ENCODE measurements at places on chromosomes 5 and 9.

DNA sequence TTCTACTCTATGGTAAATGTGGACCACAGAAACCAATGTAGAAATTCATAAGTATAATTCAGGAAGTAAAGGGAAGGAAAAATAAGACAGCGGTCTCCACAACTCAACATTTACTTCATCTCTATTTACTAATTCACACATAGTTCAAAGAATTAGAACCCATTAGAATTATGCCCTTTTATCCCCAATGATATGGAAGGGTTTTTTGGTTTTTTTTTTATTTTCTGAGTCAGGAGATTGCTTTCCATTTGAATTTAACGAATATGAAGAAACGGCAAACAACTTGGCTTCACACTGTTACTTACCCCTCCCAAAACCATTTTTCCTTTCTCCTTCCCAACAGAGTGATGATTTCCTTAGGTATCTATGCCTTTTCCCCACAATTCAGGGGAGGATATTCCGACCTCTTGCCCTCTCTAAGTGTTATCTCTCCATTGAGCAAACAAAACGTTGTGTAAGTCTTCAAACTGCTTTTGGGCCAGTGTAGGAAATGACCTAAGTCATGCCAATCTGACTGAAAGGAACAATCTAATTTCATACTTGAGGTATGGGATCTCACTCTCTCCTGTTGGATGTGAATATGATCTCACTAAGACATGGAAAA is 72.0 kb downstream of the CETN3 start:
- DNase-seq = no peak

GRCh38 chr5:71903808-71904207 is 184.7 kb downstream of the CARTPT start:
- DNase-seq = no peak

GRCh38 chr9:116539549-116539948 is 147.6 kb upstream of the TRIM32 start:
- no peak for DNase-seq

DNA sequence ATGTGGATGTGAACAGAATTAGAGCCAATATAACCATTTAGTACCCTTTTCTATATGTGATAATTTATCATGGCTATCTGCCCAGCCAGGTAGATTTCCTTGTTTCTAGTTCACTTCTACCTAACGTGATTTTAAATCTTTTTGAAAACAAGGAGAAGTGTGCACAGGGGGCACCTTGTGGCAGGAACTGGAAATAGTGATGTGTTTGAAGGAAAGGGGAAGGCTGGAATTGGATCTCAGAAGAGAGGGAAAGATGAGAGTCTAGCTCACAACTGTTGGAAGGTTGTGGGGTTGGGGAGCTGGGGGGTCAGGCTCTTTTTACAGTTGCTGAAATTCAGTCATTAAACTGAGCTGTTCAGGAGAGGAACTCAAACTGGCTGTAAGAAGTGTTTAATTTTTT is 219.5 kb downstream of the KCTD16 start:
- no peak for DNase-seq

- DNase-seq = no peak
These were observed 49.4 kb downstream of the TRPM6 start for GRCh38 chr9:74838351-74838750.

DNA sequence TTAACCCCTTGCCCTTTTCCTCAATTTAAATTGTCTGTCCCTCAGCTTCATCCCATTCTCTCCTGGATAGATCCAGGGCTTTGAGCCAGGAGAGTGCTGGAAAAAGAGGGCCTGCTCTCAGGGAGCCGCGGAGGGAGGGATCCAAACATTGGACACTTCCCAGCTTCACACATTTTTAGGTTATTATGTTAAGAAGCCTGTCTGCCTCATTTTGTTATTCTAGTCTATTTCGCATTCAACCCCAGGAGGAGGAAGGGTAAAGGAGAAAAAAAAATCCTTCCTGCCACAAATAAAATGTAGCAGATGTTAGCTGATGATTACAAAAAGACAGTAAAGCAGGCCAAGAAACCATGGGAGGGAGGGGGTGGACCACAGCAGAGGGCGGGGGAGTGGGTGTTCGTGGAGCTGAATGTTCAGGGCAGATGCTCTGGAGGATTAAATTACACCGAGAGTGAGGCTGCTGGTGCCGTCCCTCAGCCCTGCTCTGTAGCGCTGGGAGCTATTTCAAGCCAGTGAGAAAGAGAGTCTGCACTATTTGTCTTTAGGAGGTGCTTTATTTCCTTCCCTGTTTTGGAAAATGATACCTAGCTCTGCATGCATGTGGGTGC is 60.6 kb upstream of the ZFR start:
- DNase-seq = no peak

- DNase-seq = no peak
These were observed 53.6 kb upstream of the SLC1A3 start for GRCh38 chr5:36552651-36553393.

DNA sequence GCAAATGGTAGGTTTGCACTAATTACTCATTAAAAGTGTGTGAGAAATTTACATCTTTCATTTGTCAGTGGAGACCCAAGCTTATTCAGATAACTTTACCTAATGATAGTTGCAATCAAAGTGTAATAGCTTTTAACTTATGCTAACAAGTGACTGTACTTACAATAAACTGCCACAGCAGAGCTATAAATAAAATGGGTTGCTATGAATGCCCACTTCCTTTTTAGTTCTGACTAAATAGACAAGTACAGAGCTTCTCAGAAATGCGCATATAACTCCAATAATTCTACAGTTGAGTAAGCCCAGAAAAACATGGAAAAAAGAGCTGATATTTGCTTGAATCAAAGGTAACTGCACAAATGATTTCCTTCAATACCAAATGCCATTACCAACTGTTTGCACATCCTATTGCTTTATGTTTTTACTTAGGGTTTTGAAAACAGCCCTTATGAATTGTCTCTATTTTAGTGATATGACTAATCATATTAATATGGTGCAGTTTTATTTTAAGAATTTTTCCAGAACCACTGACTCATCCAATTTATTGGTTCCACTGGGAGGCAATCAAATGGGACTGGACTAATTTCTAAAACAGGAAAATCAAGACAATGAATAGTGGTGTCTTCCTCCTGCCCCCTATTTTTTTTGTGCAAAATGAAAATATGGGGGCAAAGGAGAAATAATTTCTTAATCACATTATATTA is 84.1 kb downstream of the PPP2R2B start:
- DNase-seq = no peak

GRCh38 chr5:58542709-58543108 is 40.2 kb upstream of the RAB3C start:
- no peak for DNase-seq

DNA sequence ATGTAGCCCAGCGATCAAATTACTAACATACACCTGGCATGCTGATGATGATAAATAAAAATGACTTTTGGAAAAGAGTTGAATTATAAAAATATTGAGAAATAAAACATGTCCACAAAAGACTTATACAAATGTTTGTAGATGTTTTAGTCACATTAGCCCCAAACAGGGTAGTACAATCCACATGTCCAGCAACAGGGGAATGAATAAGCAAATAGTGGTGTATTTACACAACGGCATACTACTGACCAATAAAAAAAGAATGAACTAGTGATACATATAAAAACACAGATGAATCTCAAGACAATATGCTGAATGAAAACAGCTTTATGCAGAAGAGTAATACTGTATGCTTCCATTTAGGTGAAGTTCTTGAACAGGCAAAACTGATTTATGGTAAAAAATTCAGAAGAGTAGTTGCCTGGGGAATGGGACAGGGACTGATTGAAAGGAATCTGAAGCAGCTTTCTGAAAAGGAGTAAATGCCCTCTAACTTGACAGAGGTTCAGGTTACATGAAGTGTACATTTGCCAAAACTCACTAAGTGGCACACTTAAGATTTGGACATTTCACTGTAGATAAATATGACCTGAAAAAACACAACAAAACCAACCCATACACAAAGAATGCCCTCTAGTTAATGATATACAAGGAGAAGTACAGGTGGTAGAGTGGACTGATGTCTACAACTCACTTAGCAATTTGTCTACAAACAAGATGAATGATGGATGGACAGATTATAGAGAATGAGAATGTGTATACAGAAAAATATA is 35.4 kb downstream of the ACTL7A start:
- no peak for DNase-seq

DNA sequence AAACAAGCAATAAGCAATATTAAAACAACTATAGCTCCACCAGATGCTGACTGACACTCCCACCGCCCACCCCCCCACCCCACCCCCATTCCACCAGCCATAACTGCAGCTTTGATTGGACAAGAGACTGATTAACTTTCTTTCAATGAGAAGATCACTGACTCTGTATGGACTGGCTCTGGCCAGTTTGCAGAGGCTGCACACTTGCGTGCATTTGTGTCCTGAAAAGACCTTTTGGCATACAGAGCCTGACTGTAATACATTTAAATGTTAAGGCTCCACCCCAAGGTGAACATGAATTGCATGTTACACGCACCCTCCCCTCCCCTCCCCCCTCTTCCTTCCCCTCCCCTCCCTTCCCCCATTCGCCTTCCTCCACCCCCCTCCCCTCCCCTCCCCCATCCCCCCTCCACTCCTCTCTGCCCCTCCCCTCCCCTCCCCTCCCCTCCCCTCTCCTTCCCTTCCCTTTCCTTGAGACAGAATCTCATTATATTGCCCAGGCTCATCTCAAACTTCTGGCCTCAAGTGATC is 31.1 kb downstream of the FGD3 start:
- no peak for DNase-seq

- no peak for DNase-seq
These were observed 67.4 kb upstream of the TBC1D9B start for GRCh38 chr5:179974946-179975712.

- DNase-seq = no peak
These were observed 77.1 kb downstream of the PCSK5 start for GRCh38 chr9:75967556-75967955.

DNA sequence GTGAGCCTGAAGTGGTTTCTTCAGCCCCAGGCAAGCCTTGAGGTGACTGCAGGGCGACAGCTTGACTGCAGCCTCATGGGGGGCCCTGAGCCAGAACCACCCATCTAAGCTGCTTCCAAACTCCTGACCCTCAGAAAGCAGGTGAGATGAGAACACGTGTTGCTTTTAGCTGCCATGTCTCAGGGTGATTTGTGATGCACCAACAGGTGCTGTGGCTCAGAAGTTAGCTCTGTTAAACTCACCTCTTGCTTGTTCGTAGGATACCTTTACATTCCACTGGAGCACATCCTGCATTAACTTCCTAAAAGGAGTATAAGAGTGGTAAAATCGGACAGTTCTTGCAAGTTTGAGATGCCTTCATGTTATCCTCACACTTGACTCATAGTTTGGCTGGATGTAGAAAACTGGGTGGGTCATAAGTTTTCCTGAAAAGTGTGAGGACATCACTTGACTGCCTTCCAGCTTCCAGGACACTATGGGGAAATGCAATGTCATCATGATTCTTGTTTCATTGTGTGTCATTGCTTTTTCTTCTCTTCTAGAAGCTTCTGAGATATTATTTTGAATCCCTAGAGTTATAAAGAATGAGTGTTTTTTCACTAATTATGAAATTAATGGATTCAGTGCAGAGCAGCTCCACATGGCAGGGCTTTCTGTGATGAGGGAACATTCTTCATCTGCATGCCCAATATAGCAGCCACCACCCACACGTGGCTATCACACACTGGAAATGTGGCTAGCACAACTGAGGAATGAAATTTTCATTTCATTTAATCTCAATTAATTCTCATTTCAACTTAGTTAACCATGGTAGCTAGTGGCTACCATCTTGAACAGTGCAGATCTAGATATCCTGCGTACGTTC is 92.3 kb downstream of the HSD17B3 start:
- DNase-seq = no peak

DNA sequence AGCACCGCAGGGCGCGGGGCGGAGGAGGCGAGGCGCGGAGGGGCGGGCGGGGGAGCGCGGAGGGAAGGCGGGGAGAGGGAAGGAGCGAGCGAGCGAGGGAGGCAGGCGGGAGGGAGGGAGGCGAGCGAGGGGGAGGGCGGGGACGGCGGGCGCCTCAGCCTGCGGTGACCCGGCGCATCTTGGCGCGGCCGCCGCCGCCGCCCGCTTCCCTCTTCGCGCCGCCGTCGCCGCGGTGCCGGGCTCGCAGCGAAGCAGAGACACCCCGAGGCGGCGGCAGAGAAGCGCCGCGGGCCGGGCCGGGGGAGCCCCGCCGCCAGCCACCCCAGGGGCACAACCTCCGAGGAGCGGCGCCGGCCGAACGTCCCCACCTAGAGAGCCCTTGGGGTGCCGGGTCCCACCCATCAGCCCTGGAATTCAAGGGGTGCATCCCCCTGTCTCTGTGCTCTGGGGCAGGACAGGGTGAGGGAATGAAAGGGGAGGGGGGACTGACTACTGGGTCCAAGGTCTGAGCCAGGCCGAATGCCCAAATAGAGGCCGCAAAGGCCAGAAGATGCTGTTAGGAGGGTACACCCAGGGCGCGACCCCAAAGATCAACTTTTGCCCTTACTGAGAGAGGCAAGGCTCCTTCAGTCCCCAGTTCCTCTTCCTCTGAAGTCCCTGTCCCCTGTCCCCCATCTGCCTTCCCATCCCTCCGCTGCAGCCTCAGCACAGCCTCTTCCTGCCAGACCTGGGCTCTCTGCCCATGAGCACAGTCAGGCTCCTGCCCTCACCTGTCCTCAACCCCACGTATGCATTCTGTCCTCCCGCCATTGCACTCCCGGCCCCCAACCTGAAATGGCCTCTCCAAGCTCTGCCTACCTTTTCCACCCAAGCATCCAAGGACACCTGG is at the start of gene ADAMTS2:
Gene ADAMTS2, minus strand, starts transcription at position 29 of the 889 bp plus-strand sequence. CDS start 133 bp downstream, outside the sequence.
- no peak for DNase-seq

GRCh38 chr5:66595756-66596635 is at the start of gene MAST4:
MAST4 (plus strand) TSS chr5:66596393; CDS start chr5:66596656, 263 bp downstream.
- DNase-seq = peak; percentile 34

- DNase-seq = no peak
These were observed 58.3 kb upstream of the ADAMTS2 start for GRCh38 chr5:179403426-179404147.

GRCh38 chr5:67404256-67405100 is 207.9 kb upstream of the CD180 start:
- DNase-seq = no peak

DNA sequence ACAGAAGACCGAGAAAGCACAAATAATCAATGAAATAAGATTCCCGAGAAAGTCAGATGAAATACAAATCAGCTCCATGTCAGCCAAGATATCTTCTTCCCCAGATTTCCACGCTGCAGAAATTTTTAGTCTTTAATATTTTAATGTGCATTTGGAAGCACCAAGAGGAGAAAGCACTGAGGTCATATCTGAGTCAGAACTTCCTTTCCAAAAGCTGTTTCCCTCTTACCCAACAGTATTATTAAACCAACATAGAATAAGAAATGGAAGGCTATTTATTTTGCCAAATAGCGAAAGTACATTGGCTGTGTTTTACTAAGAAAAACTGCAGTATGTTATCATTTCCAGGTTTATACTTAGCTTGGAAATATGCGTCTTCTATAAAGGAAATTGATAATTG is 772.1 kb upstream of the CDH9 start:
- DNase-seq = no peak

GRCh38 chr9:14344053-14344524 is 30.1 kb upstream of the NFIB start:
- DNase-seq = no peak

- no peak for DNase-seq
These were observed 30.4 kb upstream of the B4GALT1 start for GRCh38 chr9:33197279-33198152.

Measured in C1 segment of cervical spinal cord (tissue), 14 donors.